ENCODE measurements at places on chromosomes 11 and 22.
A peak's percentile ranks its signal among the peaks of the same experiment; 100 is the strongest.

GRCh38 chr22:22111267-22111751, 128.7 kb upstream of the TOP3B start:
- DNase-seq = peak; percentile 46

DNA sequence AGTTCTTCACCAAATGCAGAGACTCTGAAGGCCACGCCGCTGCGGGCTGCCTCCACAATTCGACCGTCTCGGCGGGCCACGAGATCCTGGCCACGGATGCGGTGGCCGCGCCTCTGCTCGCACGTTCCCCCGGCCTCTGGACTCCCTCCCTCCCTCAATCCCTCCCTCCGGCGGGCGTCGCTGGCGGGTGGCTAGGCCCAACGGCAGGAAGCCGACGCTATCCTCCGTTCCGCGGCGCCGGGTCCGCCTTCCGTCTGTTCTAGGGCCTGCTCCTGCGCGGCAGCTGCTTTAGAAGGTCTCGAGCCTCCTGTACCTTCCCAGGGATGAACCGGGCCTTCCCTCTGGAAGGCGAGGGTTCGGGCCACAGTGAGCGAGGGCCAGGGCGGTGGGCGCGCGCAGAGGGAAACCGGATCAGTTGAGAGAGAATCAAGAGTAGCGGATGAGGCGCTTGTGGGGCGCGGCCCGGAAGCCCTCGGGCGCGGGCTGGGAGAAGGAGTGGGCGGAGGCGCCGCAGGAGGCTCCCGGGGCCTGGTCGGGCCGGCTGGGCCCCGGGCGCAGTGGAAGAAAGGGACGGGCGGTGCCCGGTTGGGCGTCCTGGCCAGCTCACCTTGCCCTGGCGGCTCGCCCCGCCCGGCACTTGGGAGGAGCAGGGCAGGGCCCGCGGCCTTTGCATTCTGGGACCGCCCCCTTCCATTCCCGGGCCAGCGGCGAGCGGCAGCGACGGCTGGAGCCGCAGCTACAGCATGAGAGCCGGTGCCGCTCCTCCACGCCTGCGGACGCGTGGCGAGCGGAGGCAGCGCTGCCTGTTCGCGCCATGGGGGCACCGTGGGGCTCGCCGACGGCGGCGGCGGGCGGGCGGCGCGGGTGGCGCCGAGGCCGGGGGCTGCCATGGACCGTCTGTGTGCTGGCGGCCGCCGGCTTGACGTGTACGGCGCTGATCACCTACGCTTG, at the start of gene FUT4:
FUT4 (plus strand) TSS at position 227 of the 951 bp plus-strand sequence; CDS start at position 440, 213 bp downstream.
- DNase-seq = peak; percentile 99

DNA sequence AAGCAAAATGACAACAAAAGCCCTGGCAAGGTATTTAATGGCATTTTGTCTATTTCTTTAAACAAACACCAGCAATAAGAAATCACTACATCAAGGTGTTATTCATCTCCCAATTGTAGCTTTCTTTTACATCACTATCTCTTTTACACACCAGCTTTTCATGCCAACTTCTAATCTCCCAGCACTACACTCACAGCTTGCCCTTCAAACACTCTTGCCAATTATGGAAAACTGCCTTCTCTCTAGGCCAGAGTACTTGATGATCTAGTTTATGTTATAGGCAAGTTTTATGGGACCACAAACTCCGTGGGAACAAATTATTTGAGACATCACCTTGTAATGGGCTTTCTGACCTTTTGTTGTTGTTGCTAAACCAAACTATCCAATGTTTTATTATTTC, 61.3 kb downstream of the SVIP start:
- DNase-seq = no peak

DNA sequence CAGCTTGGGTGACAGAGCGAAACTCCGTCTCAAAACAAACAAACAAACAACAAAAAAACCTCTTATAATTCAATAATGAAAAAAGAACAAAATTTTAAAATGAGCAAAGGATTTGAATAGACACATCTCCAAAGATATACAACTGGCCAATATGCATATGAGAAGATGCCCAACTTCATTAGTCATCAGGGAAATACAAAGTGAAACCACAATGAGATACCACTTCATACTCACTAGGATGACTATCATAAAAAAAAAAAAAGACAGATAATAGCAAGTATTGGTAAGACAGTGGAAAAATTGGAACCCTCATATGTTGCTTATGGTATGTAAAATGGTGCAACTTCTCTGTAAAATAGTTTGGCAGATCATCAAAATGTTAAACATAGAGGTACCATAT, 28.7 kb upstream of the BARX2 start:
- DNase-seq = no peak

GRCh38 chr11:128592454-128592853, 5.1 kb upstream of the ETS1 start:
- no peak for DNase-seq

DNA sequence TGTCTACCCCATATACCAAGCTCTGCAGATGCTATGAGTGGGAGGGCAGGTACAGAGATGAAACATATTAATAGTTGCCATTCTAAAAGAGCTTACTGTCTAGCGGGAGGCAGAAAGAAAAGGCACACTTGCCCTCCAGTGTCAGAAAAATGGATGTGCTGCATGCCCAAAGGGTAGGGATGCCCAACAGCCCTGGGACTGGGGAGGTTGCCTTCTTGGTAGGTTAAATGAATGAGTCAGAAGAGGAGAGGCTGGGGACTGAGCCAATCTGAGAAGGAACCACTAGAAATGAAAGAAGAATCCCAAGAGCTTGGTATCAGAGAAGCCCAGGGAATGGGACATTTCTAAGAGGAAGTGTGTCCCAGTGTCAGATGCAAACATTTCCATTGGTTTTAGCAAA, 1.2 kb downstream of the BIRC3 start:
- DNase-seq = peak; percentile 35

DNA sequence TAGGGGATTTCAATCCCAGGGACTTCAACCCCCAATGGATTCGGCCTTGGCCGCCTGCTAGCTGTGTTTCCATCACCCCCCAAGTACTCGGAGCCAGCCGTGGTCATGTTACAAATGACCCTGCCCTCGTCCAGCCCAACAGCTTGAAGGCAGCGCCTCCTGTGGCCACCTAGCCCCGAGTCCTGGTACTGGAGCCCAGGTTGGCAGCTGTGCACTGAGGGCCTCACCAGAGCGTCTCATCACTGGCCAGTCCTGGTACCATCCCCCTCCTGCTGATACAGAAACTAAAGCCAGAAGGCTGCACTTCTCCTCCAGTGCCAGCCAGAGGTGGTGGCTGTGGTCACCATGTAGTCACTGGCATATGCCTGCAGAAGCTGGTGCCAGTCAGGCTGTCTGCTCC, 44.9 kb upstream of the FADD start:
- peak; percentile 49 for DNase-seq

DNA sequence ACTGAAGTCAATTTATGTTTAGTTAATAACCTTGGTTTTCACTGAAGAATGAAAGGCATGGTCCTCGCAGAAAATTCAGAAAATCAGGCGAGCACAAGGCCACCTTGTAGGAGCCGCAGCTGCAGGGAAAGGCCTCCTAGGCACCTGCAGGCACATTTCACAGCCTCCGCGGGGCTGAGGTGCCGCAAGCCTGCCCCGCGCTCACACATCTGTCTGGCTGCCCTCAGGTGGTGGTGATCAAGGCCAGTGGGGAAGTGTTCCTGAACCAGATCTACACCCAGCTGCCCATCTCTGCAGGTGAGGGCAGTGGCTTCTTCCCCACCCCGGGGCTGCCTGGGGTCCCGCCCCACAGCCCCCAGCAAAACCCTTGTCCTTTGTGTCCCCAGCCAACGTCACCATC, 10.5 kb downstream of the MUC5AC start:
- no peak for DNase-seq

- DNase-seq = no peak
These were observed 26.8 kb downstream of the ADM start for GRCh38 chr11:10331548-10332289.

- DNase-seq = peak; percentile 52
These were observed 119.4 kb upstream of the CLPB start for GRCh38 chr11:72553706-72554105.

GRCh38 chr11:43694477-43694876, 13.9 kb downstream of the HSD17B12 start:
- DNase-seq = no peak

- peak; percentile 96 for DNase-seq
These were observed at the start of gene SYVN1 for GRCh38 chr11:65134240-65134951. SYVN1 (minus strand) TSS chr11:65134519; CDS start chr11:65133601, 918 bp downstream.

GRCh38 chr11:121577106-121577848, 124.5 kb upstream of the SORL1-AS1 start:
- no peak for DNase-seq

DNA sequence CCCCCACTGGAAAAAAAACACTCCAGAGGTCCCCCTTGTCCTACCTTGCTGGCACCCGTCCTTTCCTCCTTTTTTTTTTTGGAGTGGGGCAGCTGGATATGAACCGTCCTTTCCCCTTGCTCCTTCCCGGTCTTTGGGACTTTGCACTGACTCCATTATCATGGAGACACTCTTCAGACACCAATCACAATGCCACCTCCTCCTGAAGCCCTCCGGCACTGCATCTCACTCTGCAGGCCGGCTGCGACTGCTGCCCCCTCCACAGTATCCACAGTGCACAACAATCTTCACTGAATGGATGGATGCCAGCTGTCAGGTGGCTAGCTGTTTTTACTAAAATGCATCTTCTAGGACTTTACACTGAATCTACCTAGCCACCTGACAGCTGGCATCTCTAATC, 12.7 kb upstream of the RGL4 start:
- no peak for DNase-seq

GRCh38 chr22:36201630-36202319, at the start of gene APOL4:
APOL4 (minus strand) TSS chr22:36201809; CDS start chr22:36201734, 75 bp downstream.
- no peak for DNase-seq

- DNase-seq = no peak
These were observed 17.7 kb upstream of the ATP5MG start for GRCh38 chr11:118383657-118384056.

DNA sequence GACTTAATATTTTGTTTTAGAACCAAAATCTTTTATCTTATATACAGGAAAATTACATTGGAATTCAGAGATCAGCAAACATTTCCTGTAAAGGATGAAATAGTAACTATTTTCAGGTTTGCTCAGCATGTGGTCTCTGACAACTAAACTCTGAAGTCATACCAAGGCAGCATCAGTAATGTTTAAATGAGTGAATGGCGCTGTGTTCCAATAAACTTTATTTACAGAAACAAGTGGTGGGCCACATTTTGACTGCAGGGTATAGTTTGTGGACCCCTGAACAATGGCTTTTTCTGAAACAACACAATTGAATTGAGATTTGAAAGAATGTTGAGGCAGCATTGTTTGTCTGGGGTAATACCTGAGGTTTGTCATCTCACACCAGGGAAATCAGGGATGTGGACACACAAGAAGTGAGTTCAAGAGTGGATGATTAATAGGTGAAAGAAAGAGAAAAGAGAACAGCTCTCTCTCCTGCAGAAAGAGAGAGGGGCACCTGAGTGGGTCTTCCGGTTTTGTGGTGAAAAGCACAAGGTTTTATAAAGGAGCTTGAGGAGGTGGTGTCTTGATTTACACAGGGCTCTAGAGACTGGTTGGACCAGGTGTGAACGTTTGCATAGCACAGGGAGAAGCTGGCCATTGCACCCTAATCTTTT, 113.5 kb upstream of the VPREB1 start:
- peak; percentile 12 for DNase-seq

Data from DMS53 (cell line).